ENCODE measurements at places on chromosomes 6 and 20.

DNA sequence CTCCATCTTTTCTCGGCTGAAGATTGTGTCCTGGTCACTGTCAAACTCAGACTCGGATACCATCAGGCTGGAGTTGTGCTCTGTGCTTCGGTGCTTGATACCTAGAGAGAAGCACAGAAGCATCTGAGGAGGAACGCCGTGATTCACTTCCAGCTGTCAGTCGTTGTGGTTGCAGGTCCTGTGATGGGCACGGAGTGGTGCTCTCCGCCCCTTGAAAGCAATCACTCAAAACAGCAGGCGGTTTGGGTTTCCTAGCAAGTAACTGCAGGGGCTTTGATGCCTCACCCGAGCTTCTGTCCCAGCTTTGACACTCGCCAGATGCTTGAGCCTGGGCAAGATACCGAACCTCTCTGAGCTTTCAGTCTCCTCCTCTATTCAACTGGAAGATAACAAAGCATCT lies 52.5 kb downstream of the ALDH5A1 start:
- DNase-seq = no peak

GRCh38 chr6:2945153-2945452 lies 26.3 kb downstream of the SERPINB6 start:
- DNase-seq = no peak

- no peak for DNase-seq
Measured at GRCh38 chr20:50625986-50626677, 65.2 kb downstream of the RIPOR3 start.

GRCh38 chr6:156309017-156309416 lies 468.2 kb upstream of the ARID1B start:
- no peak for DNase-seq

- DNase-seq = no peak
Measured at GRCh38 chr6:113344969-113345368, 512.2 kb upstream of the MARCKS start.
